ENCODE measurements at places on chromosomes 3 and 15.

DNA sequence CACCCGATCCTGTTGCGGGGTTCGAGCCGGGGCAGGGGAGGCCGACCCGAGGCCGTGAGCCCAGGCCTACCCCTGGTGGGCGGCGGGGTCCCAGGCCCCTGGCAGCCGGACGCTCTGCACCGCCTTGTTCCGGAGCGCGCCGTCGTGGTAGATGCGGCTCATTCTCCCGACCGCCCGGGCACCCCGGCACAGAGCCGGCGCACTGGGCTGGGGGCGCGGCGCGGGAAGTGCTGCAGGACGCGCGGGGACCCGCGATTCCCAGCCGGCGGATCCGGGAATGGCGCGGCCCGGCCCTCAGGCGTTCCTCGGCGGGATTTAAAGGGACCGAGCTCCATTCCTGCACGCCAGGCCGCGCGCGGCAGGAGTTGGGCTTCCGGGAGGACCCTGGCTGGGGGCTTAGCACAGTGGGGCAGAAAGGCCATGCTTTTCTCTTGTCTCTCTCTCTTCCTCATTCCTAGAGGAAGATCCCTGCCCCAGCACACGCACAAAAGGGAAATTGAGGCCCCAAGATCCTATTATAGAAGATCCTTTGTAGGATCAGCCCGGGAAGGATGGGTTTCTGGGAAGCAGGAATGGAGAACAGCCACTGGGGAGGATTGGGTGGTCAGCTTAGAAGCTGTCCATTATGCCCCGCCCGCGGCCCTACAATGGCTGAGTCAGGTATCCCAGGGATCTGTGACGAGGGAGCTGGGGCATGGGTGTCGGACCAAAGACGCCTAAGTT is at the start of gene ARPIN:
ARPIN (minus strand) TSS at position 279 of the 723 bp plus-strand sequence; CDS start at position 162, 117 bp downstream.
- DNase-seq: no peak

DNA sequence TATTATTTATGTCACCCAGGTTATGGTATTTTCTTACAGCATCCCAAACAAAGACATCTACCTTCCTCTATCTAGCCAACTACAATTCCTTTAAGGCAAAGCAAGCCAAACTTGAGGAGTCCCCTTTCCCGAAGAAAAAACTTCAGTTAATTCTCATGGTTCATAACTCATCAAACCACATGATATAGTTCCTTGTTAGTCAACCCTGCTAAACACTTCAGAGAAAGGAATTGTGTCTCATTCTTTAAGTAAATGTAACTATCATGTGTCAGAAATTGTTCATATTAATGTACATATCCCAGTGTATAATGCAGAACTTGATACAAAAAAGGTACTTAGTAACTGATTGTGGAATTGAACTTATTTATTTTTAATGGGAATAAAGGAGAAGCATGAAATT is 44.4 kb downstream of the ST3GAL6 start:
- no peak for DNase-seq

DNA sequence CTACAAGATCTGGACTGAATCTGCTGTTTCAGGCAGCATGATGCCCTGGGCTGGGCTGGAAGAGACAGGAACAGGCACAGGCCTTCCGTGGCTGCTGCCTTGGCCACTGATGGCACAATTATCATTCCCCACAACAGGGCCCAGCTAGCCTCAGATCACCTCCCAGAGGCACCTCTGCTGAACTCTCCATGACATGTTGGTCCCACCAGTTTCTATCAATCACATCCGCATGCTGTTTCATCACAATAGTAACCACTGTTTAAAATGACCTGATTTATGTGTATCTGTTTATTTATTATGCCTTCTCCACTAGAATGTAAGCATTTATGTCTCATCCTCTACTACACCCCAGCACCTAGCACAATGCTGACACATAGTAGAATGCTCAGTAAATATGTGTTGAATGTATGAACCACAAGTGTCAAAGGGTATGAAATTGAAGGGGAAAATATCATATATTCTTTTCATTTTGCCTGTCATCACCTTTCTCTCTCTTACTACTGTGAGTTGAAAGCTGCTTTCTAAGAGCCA is 32.7 kb upstream of the ZBTB38 start:
- no peak for DNase-seq

DNA sequence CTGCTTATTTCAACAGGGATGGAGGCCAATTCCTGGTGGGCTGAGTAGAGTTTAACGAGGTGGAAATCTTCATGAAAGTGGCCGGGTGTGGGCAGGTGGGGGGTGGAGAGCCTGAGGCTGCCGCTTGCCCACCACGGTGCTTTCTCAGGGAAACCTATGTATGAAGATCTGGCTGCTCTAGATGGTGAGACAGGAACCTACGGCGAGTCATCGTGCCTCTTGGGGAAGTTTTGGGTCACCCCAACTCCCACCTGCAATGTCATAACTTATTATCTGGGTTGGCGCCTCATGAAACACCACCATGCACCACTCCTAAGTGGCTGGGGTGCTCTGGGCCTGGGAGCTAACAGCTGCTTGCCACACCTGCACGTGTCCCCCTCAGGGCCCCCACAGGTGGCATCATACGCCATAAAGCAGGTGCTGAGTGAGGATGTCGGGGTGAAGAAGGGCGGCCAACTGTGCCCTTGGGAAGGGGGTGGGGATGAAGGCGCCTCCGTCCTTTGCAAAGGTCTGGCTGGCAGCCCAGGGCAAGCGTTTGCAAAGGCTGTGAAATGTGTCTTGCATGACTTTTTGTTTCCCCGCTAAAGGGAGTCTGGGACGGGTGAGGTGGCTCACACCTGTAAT is 27.9 kb upstream of the SNRPA1 start:
- no peak for DNase-seq

- DNase-seq: no peak
Observed at GRCh38 chr3:110710156-110710555, 361.5 kb upstream of the NECTIN3 start.

GRCh38 chr15:47944637-47945288 is 176.0 kb upstream of the SLC24A5 start:
- no peak for DNase-seq

DNA sequence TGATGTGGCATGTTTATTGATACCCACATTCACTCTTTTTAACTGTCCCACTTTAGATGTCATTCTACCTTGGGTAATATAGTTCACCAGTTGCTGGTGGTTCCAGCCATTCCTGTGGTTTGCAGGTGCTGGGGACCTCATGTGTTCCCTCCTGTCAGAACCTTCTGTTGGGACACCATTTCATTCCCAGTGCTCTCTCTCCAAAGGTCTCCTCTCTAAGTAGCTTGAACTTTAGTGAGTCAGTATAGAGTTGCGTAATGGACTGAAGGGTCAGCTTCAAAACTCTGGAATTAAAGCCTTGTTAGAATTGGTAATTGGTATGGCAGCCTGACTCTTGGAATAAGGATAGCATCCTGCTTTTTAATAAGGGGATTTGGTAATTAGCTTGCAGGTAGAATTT is 108.5 kb downstream of the PLCL2 start:
- DNase-seq: no peak

GRCh38 chr15:66587020-66587419 is 21.2 kb upstream of the LCTL start:
- no peak for DNase-seq

- no peak for DNase-seq
Observed at GRCh38 chr3:13598201-13598600, 49.3 kb downstream of the FBLN2 start.
